ENCODE measurements at places on chromosomes 16 and 17.

- DNase-seq, result no peak
Observed at GRCh38 chr17:40321524-40321929, 12.5 kb downstream of the RARA start.

- DNase-seq, result no peak
Observed at GRCh38 chr16:17657045-17657444, 186.3 kb upstream of the XYLT1 start.

GRCh38 chr17:40072735-40073346, 10.1 kb downstream of the THRA start:
- no peak for DNase-seq

DNA sequence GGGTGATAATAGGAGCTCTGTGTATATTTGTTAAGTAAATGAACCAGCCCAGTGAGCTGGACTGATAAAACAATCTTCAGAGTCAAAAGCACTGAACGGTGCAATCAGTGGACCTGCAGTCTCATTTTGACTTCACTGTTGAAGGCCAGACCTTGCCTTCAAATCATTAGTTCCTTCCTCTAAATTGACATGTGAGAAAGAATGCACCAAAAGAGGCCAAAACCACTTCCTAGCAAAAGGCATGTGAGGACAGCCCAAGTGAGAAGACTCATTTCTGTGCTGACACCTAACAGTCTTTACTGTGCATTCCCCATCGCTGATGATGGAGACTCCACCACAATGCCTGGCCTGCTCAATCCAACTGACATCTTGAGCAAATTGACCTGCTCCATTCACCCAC, 10.6 kb downstream of the GTF3C1 start:
- no peak for DNase-seq

DNA sequence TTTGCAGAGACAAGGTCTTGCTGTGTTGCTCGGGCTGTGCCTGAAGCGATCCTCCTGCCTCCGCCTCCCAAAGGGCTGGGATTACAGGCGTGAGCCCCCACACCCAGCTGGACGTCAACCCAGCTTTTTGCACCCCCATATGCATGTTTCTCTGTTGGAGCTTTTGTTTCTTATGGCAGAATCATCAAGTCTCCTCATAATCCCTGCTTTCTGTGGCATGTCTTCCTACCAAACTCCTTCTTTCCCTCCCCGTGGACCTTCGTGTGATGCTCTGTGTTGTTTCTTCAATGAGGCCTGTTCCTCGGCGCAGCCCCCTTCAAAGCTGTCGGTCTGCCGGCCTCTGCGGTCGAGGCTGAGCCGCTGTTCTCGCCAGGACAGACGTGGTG, 71.6 kb downstream of the METRNL start:
- DNase-seq, result no peak

DNA sequence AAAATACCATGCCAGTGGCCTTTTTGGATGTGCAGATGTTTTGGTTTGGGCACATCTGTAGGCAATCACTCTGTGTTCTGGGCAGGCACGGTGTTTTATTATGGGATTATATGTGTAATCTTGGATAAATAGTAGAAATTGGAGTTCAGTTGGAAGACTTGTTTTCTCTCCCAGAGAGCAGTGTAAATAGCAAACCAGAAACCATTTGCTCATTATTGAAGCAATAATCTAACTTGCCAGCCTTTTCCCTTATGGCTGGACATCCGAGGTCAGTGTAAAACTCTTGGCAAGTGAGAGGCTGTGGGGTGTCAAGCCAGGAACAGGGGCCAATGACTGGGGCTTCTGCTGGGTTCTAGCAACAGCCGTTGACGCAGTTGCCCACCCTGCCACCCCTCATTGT, 69.9 kb downstream of the IRX3 start:
- DNase-seq, result no peak

- DNase-seq, result peak; percentile 39
Observed at GRCh38 chr16:71311553-71312158, 22.5 kb upstream of the CMTR2 start.

- no peak for DNase-seq
Observed at GRCh38 chr16:610513-611381, 20.0 kb upstream of the WFIKKN1 start.

DNA sequence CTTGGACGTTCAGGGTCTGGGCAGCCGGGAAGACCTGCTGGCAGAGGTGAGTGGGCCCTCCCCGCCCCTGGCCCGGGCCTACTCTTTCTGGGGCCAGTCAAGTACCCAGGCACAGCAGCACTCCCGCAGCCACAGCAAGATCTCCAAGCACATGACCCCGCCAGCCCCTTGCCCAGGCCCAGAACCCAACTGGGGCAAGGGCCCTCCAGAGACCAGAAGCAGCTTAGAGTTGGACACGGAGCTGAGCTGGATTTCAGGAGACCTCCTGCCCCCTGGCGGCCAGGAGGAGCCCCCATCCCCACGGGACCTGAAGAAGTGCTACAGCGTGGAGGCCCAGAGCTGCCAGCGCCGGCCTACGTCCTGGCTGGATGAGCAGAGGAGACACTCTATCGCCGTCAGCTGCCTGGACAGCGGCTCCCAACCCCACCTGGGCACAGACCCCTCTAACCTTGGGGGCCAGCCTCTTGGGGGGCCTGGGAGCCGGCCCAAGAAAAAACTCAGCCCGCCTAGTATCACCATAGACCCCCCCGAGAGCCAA, 8.6 kb upstream of the ABCC3 start:
- peak; percentile 79 for DNase-seq

GRCh38 chr17:74082886-74083285, 120.6 kb upstream of the RPL38 start:
- DNase-seq, result no peak

- DNase-seq, result no peak
Observed at GRCh38 chr17:21352221-21352980, 23.8 kb upstream of the KCNJ12 start.

DNA sequence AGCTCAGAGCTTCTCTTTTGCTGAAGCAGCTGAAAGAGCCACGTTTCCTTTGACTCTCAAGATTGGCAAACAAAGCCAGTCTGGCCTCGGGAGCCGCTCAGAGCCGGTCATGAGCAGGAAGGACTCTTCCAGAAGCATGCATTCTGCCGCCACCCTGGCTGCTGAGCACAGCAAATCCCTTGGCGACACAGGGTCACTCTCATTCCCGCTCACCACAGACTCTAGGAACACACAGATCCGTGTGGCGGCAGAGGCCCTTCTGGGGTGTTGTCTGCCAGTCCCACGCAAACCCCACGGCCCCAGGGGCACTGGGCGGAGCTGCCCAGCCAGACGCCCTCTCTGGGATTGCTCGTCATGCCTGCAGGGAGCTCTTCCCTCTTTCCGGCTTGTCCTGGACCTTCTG, 157.0 kb downstream of the C16orf95 start:
- DNase-seq, result no peak

- no peak for DNase-seq
Observed at GRCh38 chr17:82517230-82517865, 2.2 kb upstream of the FOXK2 start.

GRCh38 chr17:42027590-42027889, 7.7 kb downstream of the NKIRAS2 start:
- peak; percentile 17 for DNase-seq

DNA sequence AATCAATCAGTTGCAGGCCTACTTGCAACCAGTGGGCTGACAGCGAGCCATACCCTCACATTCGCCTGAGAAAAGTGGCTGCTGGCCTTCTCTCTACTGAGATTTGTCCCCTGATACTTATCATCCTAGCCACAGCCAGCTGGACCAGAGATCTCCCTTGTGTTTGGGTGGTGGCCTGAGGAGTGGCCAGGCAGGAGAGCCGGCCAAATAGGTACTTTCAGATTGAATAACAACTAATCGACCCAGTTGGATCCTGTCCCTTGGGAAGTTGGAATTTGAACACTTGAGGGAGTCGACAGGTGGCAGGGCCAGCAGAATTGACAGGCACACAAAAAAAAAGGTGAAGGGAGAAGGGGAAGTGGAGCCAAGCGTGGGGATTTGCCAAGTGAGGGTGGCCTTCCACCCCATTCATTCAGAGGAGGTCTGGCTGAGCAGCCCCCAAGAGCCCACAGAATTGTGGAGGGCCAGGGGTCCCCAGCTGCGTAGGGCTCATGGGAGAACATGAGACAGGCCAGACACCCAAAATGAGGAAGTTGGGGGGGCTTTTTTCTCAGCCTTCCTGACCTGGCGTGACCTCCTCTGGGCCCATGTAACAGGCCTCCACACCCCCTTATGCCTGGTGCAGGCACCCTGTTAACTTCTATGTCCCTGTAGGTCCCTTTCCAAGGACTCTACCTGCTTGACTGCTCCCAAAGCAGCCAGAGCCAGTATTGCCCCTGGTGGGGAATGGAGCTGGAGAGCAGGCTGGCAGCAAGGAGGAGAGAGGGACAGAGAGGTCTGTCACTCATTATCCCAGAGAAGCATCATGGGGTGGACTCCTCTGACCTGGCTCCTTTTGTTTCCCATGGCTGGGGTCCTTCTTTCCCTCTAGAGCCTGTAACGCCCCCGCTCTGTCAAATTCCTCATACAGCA, 2.9 kb upstream of the RANGRF start:
- no peak for DNase-seq

Measured in GM13977 (cell line).